BJ (cell line): ENCODE measurements at places on chromosomes 1 and 21. TPM values are rescaled to one million over a fixed set of nuclear protein-coding genes. Genes with fewer than 3 reads are reported as not detected.

The TMEM35B gene
- 69.4 and 79.5 TPM in 2 replicates for polyA plus RNA-seq

The ADAMTSL4 gene
- 6.1 and 8.6 TPM in 2 replicates for polyA plus RNA-seq

- no peak for DNase-seq
These were observed 641.6 kb upstream of the ADGRL4 start for GRCh38 chr1:79648126-79648525.

DNA sequence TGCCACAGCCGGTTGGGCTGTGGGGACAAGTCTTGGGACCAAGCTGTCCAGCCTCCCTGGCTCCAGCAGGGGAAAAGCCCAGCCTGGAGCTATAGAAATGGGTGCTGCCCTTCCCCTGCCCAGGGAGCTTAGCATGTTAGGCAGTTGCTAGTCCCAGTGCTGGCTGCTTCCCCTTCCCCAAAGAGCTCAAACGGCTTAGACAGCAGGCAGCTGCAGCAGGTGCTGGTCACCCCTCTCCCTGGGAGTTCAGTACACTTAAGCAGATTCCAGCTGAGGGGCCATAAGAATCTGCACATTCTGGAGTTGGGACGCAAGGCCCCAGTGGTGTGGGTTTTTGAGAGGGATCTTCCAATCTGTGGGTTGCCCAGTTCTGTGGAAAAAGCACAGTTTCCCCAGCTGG is 11.1 kb upstream of the REG4 start:
- DNase-seq = no peak

GRCh38 chr21:35043549-35043948 is 5.6 kb downstream of the RUNX1 start:
- DNase-seq = no peak
